NCI-H1092 treated with DMSO at 0.1 percent for 48 hours (cell line): ENCODE measurements at places on chromosomes 7 and 10.

DNA sequence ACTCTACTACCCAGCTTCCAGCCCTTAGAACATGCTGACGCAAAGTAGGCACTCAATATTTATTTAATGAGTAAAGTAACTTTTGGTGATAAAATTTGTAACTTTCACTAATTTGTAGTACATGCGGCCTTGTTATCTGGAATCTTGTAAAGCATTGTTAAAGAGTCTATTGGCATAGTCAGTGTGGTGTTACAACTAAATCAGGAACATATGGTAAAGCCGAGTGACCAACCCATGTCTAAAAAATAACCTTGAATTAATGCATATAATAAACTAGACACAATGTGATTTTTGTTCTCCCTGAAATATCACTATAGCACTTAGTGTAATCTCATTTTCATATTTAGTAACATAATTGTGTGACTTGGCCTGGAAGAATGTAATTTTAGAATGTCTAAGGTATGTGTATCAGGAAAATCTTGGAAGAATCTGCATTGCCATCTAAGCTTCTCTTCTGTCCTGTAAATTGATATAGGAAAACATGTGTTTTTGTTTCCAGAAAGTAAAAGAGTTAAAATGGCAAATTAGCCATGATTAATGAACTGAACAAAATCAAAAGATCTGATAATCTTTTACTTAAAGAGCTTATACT is 256.7 kb upstream of the GNAI1 start:
- DNase-seq = no peak

- peak; percentile 4 for DNase-seq
These were observed 156.8 kb upstream of the LYZL1 start for GRCh38 chr10:29131952-29132547.

GRCh38 chr7:106057204-106057961 is 54.7 kb downstream of the SYPL1 start:
- no peak for DNase-seq

DNA sequence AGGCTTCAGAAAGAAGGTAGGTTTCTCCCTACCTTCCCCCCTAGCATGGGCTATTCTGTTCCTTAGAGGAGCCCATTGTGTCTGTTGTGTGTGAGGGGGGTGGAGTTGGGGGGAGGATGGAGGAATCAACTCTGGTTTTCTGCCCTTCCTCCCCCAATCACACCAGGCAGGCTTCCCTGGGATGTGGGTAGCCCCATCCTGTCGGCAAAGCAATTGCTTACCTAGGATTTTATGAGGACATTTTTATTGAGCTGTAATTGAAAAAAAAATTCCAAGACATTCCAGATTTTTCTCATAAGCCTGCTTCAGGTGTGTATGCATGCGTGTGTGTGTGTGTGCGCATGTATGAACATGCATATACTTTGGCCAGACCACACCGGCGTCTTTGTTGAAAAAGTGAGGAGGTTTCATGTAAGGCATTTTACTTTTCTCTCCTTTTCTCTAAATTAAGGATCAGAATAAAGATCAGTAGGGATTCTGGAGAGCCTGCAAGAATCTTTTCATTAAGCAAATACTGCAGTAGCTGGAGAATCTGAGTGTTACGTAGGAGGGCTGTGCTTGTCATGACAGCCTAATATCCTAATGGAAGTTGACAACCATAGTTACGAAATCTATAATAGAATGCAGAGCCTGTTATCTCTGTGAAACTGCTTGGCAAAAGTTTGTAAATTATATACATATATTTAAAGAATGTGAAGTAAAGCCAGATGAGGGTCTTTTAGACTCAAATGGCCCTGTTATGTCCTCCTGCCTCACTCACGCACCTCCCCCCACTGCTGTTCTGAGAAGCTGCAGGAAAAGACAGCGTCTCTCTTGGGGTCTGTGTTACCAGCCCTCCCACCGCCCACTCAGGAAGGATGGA is 27.3 kb upstream of the SAMD8 start:
- DNase-seq = no peak

GRCh38 chr10:92569071-92569470 is 4.8 kb downstream of the IDE start:
- DNase-seq = no peak

GRCh38 chr7:22663721-22664120 is 63.3 kb upstream of the IL6 start:
- DNase-seq = no peak

DNA sequence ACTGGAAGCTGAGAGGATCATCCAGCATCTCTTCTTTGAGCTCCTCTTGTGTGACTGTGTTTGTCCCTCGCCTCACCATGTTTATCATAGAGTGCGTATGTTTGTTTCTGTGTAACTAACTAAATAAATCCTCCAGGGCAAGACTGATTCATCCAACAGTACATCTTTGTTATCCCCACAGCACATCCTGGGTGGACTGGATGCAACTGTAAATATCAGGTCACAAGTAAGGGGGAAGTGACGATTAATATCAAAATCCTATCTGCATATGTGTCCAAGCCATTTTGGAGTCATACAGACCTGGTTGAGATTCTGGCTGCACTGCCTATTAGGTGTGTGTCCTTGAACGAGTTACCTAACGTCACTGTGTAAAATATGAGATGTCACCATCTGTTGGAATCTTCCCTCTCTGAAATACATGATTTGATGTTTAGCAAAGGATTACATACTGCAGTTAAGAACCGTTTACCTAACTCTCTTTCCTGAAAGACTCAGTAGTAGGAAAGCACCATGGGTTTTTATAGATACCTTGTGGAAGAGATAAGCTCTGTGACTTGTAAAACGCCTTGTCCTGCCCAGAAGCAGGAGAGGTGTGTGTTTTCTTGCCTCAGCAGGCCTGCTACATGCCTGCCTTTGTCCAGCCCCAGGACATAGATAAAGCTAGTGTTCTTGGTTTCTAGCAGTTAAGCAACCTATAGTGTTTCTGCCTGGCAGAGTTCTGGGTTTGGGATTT is 25.8 kb downstream of the WBP1L start:
- no peak for DNase-seq

DNA sequence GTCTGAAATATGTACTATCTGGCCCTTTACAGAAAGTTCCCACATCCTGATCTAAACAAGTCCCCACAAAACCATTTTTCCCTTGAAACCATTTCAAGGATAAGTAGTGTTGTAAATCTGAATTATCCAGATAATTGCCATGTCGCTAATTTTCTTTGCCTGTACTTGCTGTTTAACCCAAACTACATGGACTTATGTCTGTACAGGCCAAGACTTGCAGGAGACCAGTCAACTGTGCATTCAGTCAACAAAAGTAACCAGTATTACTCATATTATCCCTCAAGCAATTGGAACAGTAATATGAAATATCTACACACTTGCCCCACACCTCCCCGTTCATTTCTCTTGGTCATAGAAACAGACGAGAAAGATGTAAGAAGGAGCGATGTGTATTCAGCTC is 347.8 kb upstream of the NFE2L3 start:
- DNase-seq = no peak

- DNase-seq = no peak
These were observed 72.0 kb downstream of the KAT6B start for GRCh38 chr10:74898201-74898976.

GRCh38 chr10:71848325-71849275 is 2.5 kb downstream of the PSAP start:
- no peak for DNase-seq

DNA sequence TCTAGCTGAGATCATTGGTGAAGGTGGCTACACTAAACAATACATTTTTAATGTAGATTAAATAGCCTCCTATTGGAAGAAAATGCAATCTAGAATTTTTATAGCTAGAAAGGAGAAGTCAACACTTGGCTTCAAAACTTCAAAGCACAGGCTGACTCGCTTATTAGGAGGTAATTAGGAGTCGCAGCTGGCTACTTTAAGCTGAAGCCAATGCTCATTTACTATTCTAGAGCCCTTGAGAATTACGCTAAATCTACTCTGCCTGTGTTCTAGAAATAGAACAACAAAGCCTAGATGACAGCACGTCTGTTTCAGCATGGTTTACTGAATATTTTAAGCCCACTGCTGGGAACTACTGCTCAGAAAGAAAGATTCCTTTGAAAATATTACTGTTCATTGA is 101.6 kb upstream of the EEPD1 start:
- no peak for DNase-seq

- peak; percentile 94 for DNase-seq
These were observed 552.7 kb downstream of the DNAJB6 start for GRCh38 chr7:157889480-157889879.

DNA sequence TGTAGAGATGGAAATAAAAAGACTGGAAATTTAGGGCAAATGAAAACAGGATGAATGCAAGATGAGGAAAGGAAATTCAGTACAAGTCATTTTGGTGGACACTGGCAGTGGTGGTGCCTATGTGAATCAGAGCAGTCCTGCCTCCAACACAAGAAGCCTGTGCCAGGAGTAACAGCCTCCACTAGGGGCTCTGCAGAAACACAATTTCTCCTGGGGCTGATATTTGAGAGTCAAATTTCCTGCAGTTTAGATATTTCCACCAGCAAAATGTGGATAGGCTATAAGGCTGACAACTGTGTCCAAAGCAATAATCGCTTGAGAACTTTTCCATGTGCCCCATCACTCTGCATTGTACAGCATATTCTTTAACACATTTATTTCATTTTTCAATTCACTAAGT is 4.7 kb upstream of the PLXDC2 start:
- no peak for DNase-seq

DNA sequence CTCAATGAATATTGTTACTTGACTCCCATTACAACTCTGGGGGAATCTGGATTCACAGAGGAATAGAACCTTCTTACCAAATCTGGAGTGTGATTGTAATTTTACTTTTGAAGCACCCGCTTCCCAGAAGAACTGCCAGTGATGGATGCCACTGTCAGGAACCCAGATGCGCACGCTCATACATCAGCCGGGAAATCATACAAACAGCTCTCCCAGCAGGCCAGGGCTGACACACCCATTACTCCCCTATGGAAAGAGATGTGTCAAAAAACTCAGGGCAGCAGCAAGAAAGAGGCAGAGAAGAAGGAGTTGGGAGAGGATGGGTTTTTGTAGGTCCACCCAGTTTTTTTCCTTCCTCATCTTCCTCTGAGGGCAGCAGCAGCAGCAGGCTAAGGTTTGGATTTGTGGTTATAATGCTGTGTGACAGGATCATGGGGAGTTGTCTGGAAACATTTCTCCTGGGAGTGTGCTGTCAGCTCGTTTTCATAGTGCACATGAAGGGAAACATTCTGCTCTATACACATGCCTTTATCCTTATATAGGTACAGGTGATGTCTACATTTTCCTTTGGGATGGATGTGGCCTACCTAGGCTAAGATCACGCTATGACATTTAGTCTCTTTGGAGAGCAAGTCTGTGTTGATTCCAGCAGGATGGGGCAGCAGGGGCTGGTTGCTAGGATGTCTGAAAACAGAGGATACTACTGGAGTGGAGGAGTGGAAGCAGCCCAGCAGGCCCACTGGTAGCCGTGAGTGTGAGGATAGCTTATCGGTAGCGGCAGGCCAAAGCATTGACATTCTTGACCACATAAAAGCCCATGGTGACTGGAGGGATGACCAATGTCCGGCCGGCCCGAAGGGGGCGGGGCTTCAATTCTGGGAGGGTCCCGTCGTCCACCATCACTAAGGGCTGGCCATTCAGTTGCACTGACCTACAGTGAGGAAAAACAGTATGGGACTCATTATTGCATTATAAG is 12.4 kb upstream of the HPS1 start:
- DNase-seq = no peak

DNA sequence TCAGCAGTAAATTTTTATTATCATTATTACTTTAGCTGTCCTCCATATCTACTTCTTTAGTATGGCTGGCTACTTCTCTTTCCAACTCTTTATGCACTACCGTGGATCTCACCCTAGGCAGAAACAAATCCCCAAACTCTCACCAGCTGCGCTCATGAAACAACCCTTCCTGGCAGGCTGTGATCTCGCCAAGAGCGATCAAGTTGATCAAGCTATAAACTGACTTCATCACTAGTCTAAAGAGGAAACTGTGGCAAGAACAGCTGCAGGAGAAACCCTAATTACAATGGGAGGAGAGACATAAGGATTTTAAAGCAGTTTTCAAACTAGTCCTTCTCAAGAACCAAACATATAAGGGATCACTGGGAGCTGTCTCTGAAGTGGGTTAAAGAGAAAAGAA is 160.5 kb upstream of the PRSS58 start:
- DNase-seq = no peak

DNA sequence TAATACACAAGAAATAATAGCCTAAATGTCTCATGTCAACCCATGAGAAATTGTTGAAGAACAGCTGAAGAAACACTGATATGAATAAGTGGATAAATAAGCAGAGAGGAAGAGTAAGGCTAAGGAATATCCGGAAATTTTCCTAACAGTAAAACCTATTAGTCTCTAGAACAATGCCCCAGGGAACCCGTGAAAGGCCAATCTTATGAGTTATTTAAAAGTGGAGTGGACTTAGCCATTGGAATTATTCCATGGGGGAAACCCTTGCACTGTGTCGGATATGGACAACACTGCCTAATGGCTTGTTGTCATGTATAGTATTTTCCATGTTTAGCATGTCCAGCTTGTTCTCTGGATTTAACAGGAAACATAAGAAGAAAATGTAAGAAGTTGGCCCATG is 217.2 kb upstream of the PLXNA4 start:
- no peak for DNase-seq

GRCh38 chr10:62734781-62735463 is 69.6 kb upstream of the ADO start:
- DNase-seq = no peak
